CD4-positive, alpha-beta T cell treated with Interleukin-17A for 1 hour (primary cell): ENCODE measurements at places on chromosomes 4 and X.

GRCh38 chr4:5913454-5913853, 20.6 kb upstream of the CRMP1 start:
- DNase-seq, result no peak

- DNase-seq, result no peak
These were observed 648.3 kb downstream of the GABRG1 start for GRCh38 chr4:45475548-45475947.

DNA sequence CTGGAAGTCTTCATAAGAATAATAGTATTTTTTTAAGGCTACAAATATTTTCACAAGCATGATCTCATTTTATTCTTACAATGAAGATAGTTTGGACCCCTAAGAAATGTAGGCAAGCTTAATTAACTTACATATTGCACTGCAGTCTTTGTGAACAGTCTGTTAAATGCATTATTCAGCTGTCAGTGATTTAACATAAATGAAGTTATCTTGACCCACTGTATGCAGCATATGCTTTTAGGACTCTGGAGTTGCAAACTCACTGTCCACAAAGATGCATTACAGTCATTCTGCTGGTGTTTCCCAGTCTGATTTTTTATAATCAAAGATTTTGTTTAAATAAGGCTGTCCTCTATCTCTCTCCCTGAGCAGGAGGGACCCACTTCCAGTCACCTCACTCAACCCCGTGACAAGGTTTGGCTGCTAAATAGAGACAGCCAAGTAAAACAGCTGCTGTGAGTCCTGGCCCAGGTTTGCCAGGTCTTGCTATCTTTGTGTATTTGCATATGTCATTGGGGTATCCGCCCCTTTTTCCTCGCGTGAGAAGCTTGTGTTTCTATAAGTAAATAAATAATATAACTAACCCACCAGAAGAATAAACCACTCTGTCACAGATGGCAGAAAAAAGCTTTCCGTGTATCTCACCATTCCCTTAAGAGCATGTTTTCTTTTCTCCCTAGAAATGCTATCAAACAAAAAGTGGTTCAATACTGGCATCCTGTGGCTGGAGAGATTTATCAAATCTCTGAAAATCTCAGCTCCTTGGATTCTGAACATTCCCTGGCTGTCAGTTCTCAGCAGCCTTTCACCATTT, 67.0 kb downstream of the SLC7A11 start:
- DNase-seq, result no peak

DNA sequence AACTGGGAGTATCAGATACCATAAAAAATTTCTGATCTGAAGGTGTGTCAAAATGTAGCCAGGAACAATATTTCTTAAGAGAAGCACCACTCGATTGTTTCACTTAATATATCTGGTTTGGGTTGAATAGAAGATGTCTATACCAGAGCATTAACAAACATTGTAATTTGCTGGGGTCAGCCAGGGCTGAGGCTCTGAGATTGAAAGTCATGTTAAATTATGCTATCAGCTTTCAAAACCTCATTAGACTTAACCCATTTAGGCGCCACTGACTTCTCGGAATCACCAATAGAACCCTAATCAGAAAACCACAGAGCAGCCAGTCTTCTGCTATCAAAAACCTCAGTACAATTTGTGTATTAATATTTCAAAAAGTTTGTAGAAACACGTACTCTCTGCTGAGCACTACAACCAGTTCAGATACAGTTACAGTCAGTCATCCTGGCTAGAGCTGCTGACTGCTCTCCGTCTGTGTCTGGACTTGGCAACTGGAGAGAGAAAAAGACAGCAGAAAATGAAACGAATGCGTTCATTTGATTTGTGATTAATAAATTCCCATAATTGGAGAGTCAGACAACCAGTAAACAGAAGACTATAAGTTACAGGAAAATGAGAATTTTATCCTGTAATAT, 848.6 kb upstream of the PABPC4L start:
- no peak for DNase-seq

- DNase-seq, result no peak
These were observed 63.1 kb upstream of the GRPR start for GRCh38 chrX:16060252-16060651.
